T-cell (primary cell): ENCODE measurements at places on chromosomes 6 and 20. TPM values are rescaled to one million over a fixed set of nuclear protein-coding genes. Genes with fewer than 3 reads are reported as not detected.

DNA sequence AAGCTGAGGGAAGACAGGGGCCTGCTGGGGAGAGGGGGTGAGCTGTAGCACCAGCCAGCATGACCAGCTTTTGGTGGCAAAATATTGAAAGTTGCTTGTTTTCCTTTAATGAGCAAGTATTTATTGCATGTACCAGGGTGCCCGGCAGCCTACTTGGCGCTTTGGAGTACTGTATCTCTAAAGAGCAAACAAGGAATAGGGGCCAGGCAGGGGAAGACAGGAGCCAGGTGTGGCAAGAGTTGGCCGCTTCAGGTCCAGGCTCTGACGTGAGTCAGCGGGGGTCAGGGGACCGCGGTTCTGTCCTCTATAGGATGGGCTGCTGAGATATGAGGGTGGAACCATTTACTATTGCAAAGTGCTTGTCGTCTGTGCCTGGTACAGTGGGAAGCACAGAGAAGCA, 63.1 kb downstream of the PSMG4 start:
- no peak overlapping the region for H3K27ac ChIP-seq
- no peak overlapping the region for H3K4me3 ChIP-seq
- no peaks in the 10 kb centered on the region for H3K27me3 ChIP-seq
- no peaks in the 10 kb centered on the region for H3K36me3 ChIP-seq
- peaks cover 5% of the 10 kb centered on the region for H3K4me1 ChIP-seq

DNA sequence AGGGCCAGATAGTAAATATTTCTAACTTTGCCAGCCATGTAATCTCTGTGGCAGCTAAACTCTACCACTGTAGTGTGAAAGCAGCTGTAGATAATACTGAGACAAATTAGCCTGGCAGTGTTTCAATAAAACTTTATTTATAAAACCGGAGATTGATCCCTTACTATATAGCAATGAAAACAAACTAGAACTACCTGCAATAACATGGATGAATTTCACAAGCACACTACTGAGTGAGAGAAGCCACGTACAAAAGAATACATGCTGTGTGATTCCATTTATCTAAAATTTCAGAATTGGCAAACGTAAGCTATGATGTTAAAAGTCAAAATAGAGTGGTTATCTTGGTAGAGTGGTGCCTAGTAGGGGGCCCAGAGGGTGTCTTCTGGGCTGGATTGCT, 198.7 kb upstream of the SGK1 start:
- no peaks in the 10 kb centered on the region for H3K36me3 ChIP-seq
- H3K4me3 ChIP-seq = no peak overlapping the region
- DNase-seq = no peak
- H3K27me3 ChIP-seq = no peaks in the 10 kb centered on the region
- H3K27ac ChIP-seq = no peak overlapping the region

- no peak overlapping the region for H3K27ac ChIP-seq
- no peaks in the 10 kb centered on the region for H3K27me3 ChIP-seq
These were observed 123.8 kb downstream of the CDKAL1 start for GRCh38 chr6:20658053-20658452.

DNA sequence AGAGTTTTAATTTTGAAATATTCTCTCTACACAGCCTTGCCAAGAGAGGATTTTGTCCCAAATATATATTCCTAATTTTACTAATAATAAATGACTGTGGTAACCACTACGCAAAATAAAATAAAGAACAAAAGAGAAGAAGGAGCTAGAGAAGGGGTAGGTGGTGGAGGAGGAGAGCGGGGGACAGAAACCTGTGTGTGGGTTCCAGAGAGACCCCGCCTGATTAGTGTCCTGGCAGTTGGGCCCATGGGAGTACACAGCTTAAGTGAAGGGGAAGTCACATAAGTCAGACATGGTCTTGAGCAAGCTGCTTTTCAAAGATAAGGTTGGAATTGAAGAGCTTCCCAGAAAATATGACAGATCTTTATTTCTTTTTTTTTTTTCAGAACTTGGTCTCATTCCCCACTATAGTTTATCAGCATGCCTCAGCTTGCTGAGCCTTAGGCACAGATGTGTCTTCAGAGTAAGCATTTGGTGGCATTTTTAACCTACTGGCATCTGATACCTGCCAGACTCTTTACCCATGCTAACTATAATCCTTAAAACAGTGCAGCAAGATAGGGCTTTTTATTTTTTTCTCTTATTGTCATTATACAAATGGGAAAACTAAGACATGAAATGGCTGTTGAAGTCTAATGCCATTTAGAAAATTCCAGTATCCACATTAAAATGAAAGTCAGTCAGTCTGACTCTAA, 9.6 kb upstream of the RHAG start:
- DNase-seq = no peak
- no peaks in the 10 kb centered on the region for H3K4me1 ChIP-seq
- no peaks in the 10 kb centered on the region for H3K27me3 ChIP-seq
- H3K27ac ChIP-seq = no peak overlapping the region
- H3K4me3 ChIP-seq = no peak overlapping the region
- no peaks in the 10 kb centered on the region for H3K36me3 ChIP-seq

GRCh38 chr6:36383606-36384005, 3.9 kb downstream of the ETV7 start:
- H3K4me3 ChIP-seq = no peak overlapping the region
- no peak for DNase-seq
- H3K27ac ChIP-seq = no peak overlapping the region
- no peaks in the 10 kb centered on the region for H3K36me3 ChIP-seq
- H3K27me3 ChIP-seq = peaks cover 3% of the 10 kb centered on the region

- H3K36me3 ChIP-seq = no peaks in the 10 kb centered on the region
- no peak overlapping the region for H3K27ac ChIP-seq
- DNase-seq = no peak
- no peak overlapping the region for H3K4me3 ChIP-seq
- no peaks in the 10 kb centered on the region for H3K4me1 ChIP-seq
These were observed 72.2 kb upstream of the NAA20 start for GRCh38 chr20:19944772-19945459.

- DNase-seq = no peak
- no peaks in the 10 kb centered on the region for H3K27me3 ChIP-seq
- H3K36me3 ChIP-seq = peaks cover 5% of the 10 kb centered on the region
- peaks cover 18% of the 10 kb centered on the region for H3K4me1 ChIP-seq
- H3K4me3 ChIP-seq = no peak overlapping the region
These were observed 2.8 kb downstream of the DBNDD2 start for GRCh38 chr20:45410887-45411286.

DNA sequence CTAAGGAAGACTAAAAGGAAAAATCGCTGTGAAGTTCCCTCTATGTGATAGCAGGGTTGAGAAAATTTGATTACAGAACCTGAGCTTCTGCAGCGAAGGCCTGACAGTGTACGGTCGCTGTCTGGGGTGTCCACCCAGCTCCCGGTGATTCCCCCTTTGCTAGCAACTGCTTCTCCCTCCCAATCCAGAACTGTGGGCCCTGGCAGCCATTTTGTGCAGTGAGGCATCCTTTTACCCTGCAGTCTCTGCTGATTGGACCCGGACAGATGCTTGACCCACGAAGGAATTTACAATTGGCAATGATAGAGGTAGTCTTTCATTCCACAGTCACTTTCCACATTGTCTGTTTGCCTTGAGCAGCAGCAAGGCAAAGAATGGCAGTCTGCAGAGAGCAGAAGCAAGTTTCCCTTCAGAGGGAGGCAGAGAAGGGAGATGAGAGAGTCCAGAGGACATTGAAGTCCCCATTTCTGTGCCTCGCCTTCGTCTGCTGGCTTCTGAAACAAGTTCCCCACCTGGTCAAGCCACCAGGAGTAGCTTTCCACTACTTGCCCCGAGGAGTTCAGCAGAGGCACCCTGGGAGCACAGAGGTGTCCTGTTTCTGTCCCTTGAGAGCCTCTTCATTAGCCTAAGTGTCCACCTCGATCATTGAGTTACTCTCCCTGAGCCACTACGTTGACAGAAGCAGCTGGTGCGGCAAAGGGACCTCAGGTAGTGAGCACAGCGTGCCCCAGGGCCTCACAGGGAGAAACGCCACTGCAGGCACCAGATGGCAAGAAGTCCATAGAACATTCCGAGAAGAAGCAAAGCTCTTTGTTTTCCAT, 370.3 kb downstream of the NRN1 start:
- H3K4me3 ChIP-seq = no peak overlapping the region
- DNase-seq = no peak
- no peaks in the 10 kb centered on the region for H3K36me3 ChIP-seq
- no peaks in the 10 kb centered on the region for H3K4me1 ChIP-seq

GRCh38 chr6:54191461-54191860, 80.2 kb downstream of the MLIP start:
- no peaks in the 10 kb centered on the region for H3K4me1 ChIP-seq
- no peaks in the 10 kb centered on the region for H3K36me3 ChIP-seq
- H3K27me3 ChIP-seq = no peaks in the 10 kb centered on the region
- H3K4me3 ChIP-seq = no peak overlapping the region
- H3K27ac ChIP-seq = no peak overlapping the region

DNA sequence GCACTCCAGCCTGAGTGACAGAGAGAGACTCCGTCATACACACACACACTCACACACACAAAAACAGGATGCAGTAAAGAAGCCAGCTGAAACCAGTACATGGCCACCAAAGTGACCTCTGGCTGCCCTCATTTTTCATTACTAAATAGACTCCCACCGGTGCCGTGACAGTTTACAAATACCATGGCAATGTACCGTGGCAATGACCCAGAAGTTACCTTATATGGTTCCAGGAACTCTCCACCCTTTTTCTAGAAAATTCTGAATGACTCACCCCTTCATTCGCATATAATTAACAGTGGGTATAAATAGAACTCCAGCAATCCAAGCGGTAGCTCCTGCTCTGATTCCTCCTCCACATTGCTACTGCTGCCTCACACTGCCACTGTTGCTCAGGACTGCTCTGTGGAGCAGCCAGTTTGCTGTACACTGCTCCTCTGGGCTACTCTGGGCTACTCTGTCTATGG, 57.7 kb downstream of the SNX5 start:
- H3K4me1 ChIP-seq = no peaks in the 10 kb centered on the region
- no peak overlapping the region for H3K4me3 ChIP-seq
- no peaks in the 10 kb centered on the region for H3K36me3 ChIP-seq
- no peak overlapping the region for H3K27ac ChIP-seq
- DNase-seq = no peak
- H3K27me3 ChIP-seq = peaks cover 12% of the 10 kb centered on the region

DNA sequence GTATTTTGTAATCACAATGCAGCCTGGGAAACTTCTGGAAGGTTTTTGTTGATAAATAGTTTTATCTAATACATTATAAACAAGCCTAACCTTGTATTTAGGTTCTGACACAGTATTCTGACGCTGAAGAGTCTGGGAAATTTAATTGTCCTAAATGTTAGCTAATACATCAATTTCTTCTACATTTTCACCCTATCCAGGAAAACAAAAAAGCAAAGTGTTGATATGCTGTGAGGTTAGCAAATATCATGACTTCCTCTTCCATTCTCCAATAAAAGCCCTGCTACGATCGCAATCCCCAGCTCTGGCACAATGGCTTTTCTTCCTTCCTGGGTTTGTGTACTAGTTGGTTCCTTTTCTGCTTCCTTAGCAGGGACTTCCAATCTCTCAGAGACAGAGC, at the start of gene C6orf58:
C6orf58 (plus strand) TSS at position 301 of the 400 bp plus-strand sequence; CDS start at position 313, 12 bp downstream.
- DNase-seq = no peak
- H3K36me3 ChIP-seq = no peaks in the 10 kb centered on the region
- H3K4me1 ChIP-seq = no peaks in the 10 kb centered on the region
- H3K27me3 ChIP-seq = no peaks in the 10 kb centered on the region
- H3K4me3 ChIP-seq = no peak within 1 kb of the TSS

DNA sequence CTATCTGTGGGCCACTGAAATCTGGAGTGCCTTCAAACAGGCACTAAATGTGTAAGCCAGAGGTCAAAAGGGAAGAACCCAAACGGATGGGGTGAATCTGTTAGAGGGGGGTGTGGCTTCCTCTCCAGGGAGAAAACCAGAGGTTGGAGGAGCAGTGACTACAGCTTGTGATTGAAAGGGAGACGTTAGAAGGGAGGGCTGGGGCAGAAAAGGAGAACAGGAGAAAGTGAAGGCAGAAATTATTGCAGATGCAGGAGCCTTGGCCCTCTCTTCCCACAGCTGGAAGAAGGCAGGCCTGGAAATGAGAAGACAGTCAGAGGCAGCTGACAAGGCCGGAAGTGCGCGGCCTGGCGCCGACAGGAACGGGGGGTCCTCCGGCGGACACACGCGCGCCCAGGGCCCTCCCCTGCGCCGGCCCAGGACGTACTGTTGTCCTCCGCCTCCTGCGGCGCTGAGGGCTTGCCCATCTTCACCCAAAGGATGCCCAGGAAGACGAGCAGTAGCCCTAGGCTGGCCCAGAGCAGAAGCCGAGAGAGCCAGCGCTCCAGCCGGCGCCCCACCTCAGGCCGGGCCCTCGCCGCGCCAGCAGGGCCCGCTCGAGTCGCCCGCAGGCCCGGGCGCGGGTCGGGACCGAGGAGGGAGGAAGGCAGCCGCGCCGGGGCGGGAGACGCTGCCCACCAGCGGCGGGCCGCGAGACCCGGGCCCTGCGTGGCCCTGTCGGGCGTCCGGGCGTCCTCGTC, 806 bp downstream of the LEMD2 start:
- peak overlapping the region; percentile 71 for H3K27ac ChIP-seq
- H3K4me3 ChIP-seq = peak overlapping the region; percentile 56
- peak; percentile 16 for DNase-seq
- peaks cover 2% of the 10 kb centered on the region for H3K27me3 ChIP-seq

DNA sequence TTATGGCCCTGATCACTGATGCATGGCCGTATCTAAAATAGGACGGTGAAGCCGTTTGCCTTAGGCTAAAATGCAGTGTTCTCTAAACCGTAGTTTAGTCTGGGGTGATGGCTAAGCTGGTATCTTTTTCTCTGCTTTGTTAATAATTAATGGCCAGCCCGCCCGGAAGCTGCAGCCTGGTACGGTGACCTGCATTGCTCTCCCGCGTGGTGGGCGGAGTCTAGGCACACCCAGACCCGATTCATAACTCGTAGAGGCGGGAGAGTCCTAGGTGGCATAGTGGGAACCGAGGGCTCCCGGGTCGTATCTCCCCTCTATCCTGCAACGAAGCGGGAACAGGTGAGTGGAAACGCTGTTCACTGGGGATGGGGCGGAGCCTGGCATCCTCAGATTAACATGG, 5.5 kb downstream of the CDH4 start:
- H3K4me3 ChIP-seq = no peak overlapping the region
- no peaks in the 10 kb centered on the region for H3K4me1 ChIP-seq
- DNase-seq = no peak
- H3K27ac ChIP-seq = no peak overlapping the region
- no peaks in the 10 kb centered on the region for H3K36me3 ChIP-seq

DNA sequence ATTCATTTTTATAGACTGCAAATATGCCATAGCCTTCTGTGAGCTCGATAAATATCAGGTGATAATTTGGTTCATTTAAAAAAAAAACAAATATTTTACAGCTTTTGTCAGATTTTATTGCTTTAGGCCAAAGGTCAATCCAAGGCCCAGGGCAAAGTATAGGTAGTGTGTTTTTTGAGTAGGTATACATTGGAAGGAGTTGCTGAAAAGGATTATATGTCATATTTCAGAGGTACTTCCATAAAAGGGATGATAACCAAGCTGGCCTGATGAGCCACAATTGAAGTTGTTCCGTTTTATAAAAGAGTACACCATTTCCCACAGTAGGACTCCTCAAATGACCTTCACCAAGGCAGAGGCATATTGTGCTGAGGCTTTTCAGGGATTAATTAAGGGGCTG, 452.8 kb upstream of the FLRT3 start:
- H3K4me1 ChIP-seq = no peaks in the 10 kb centered on the region
- DNase-seq = no peak
- no peaks in the 10 kb centered on the region for H3K36me3 ChIP-seq
- H3K27me3 ChIP-seq = no peaks in the 10 kb centered on the region
- H3K27ac ChIP-seq = no peak overlapping the region

The DEF6 gene
- total RNA-seq = 221 TPM

The SLC35B3 gene
- total RNA-seq = 12.0 TPM

The C6orf58 gene
- total RNA-seq = not detected

The ADGB gene
- not detected for total RNA-seq
